ENCODE measurements at places on chromosomes 6 and 20.

DNA sequence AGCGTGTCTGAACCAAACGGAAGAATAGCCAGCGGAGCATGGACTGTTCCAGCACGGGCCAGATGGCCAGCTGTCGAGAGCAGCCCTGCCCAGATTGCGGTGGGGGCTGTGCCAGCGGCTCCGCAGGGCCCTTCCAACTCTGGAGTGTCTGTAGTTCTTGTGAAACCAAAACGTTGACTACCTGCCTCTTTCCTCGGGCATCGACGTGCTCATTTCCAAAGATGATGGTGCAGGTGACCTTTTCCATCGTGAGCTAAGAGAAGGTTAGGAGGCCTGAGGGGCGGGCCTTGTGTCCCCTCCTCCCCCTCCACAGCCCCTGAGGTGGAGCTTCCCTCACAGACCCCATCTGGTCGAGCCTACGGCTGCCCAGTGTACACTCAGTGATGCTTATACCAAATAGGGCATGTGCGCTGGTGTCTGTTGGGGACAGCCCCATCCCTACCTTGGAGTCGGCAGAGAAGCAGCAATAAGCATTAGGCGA is 12.9 kb upstream of the C20orf144 start:
- no peak for DNase-seq

DNA sequence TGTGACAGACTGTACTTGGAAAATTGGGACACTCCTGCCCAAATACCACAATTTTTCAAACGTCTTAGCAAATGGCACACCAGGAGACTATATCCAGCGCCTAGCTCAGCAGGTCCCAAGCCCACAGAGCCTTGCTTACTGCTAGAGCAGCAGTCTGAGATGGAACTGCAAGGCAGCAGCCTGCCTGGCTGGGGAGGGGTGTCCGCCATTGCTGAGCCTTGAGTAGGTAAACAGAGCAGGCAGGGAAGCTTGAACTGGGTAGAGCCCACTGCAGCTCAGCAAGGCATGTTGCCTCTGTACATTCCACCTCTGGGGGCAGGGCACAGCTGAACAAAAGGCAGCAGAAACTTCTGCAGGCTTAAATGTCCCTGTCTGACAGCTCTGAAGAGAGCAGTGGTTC is 1003.3 kb upstream of the MAP3K7 start:
- DNase-seq = no peak

GRCh38 chr6:69487688-69488087 is 309.1 kb downstream of the LMBRD1 start:
- no peak for DNase-seq

GRCh38 chr6:20571261-20571660 is 37.0 kb downstream of the CDKAL1 start:
- no peak for DNase-seq

GRCh38 chr6:41439524-41440418 is 104.4 kb downstream of the NCR2 start:
- no peak for DNase-seq
